ENCODE measurements at places on chromosomes 2 and 18. TPM values are rescaled to one million over a fixed set of nuclear protein-coding genes. Genes with fewer than 3 reads are reported as not detected.
A peak's percentile ranks its signal among the peaks of the same experiment; 100 is the strongest.

Gene CCDC102B
- 3.6 TPM for polyA plus RNA-seq

Gene C1QL2
- not detected for polyA plus RNA-seq

Gene AMER3
- not detected for polyA plus RNA-seq

Gene ECEL1
- 8.5 TPM for polyA plus RNA-seq

Gene IGFBP2
- polyA plus RNA-seq = 369 TPM

Gene TOGARAM2
- 1.4 TPM for polyA plus RNA-seq

GRCh38 chr2:177598326-177599138 lies 206.0 kb downstream of the AGPS start:
- peak; percentile 46 for DNase-seq

GRCh38 chr2:217732992-217733391 lies 269.8 kb downstream of the TNS1 start:
- DNase-seq = no peak

DNA sequence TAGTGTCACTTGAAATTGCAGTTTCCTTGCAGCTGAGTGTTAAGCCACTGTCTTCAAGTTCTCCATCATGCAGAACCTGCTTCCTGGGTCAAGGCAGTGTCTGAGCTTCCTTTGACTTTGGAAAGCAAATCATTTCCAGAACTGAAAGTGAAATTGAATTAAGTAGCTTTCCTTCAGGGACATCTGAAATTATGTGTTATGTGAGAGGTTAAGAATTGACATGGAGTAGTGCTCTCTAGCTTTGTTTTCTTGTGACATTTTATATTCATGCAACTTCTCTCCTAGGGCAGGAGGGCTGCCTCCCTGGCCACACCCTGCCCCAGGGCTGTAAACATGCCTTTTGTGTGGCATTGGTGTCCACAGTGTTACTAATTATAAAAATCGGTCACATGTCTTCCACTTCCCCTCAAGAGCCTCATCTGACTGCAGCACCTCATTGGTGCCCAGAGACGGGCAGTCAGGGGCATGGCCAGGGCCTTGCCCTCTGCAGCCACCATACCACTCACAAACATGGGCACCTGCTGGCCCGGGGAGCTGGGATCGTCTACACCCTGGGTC lies 14.4 kb downstream of the RAB12 start:
- DNase-seq = peak; percentile 26

- DNase-seq = no peak
Observed at GRCh38 chr2:169964740-169965139, 137.5 kb downstream of the UBR3 start.

- DNase-seq = no peak
Observed at GRCh38 chr2:111209045-111209514, 88.4 kb downstream of the BCL2L11 start.

DNA sequence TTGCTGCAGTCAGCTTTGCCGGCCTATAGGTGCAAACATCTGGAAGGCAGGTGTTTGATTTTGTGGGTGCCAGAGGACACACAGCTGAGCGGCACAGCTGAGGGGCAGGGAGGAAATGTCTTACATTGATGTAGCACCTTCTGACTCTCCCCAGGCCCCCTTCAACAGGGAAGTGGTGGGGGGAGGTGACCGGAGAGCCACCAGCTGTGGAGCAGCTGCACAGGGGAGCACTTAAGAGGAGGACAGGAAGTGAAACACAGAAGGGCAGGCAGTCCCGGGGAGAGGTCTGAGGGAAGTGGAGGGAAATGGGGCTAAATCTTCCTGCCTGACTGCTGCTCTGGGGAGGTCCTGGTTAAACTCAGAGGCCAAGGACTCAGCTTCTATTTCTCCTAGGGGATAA lies 409.1 kb downstream of the TNS1 start:
- DNase-seq = peak; percentile 33

GRCh38 chr2:197307933-197308521 lies 2.6 kb downstream of the ANKRD44 start:
- DNase-seq = no peak

DNA sequence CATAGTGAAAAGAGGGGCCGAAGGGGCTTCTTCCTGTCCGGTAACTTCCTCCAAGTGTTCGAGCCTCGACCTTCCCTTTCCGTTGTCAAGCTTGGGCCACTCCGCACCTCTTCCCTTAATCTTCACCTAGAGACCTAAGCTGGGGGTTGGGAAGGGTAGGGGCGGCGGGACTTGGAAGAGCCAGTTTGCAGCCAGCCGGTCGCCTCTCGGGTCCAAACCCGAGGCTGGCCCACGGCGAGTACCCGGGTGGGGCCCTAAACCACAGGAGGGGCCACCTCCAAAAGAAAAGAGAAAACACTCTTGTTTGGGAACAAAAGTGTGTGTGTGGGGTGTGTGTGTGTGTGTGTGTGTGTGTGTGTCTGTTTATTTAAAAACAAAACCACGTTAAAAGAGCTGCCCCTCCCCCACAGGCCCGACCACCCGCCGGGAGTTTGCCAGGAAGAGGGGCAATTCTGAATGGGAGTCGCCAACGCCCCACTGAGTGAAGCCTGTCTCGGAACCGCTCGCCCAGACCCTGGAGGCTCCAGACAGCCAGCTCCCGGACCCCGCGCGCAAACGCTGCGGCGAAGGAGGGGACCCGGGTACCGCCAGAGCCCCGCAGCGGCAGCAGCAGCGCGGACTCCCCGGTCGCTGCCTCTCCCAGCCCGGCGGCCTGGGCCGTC lies 488 bp upstream of the RHOB start:
- no peak for DNase-seq

All from kidney (tissue), 22 donors.